Upper lobe of left lung (tissue), 6 donors: ENCODE measurements at places on chromosomes 4 and X.
A peak's percentile ranks its signal among the peaks of the same experiment; 100 is the strongest.

DNA sequence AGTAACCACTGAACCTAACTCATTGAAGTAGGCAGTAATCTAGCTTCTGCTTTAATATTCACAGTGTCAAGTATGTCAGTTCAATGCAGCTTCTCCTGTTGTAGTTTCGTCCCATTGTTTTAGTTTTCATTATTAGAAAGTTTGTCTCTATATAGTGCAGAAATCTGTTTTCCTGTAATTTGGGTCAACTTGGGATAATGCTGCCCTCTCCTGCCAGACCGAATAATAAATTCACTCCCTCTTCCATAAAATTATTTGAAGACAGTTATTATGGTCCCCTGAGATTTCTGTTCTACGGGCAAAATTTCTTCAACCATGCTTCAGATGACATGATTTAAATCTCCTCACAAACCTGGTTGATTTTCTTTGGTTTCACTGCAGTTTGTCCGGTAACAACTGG is 4.6 kb upstream of the LUZP4 start:
- DNase-seq = no peak

DNA sequence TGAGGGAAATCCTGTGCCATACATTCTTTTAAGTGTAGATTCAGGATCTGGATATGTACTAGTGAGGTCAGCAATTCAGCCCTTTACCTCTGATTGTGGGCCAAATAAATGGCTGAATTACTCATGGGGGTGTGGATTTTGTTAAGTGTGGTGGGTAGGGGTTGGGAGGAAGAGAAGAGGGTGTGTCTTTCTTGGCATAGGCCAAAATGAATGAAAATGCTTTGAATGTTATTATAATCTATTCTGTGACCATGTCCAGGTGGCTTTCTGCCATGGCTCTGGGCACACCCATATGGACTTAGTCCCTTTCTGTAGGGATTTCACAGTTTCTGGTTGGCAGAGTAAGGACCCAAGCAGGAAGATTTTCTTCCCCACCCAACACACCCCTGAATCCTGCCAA is 244.3 kb downstream of the CBR4 start:
- DNase-seq = no peak

DNA sequence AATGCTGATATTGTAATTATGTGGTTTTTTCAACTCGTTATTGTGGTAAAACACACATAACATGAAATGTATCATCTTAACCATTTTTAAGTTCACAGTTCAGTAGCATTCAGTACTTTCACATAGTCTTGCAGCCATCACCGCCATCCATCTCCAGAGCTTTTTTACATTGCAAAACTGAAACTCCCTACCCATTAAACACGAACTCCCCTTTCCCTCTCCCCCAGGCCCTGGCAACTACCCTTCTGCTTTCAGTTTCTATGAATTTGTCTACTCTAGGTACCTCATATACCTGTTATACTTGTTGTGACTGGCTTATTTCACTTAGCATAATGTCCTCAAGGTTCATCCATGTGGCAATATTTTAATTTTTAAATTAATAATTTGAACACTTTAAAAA is 380.6 kb downstream of the MAPK10 start:
- DNase-seq = no peak

- no peak for DNase-seq
Measured at GRCh38 chr4:100581337-100581736, 63.5 kb upstream of the EMCN start.

- no peak for DNase-seq
Measured at GRCh38 chr4:89379511-89380044, 72.0 kb upstream of the GPRIN3 start.

- peak; percentile 80 for DNase-seq
Measured at GRCh38 chr4:25504932-25505636, 128.0 kb downstream of the ANAPC4 start.

DNA sequence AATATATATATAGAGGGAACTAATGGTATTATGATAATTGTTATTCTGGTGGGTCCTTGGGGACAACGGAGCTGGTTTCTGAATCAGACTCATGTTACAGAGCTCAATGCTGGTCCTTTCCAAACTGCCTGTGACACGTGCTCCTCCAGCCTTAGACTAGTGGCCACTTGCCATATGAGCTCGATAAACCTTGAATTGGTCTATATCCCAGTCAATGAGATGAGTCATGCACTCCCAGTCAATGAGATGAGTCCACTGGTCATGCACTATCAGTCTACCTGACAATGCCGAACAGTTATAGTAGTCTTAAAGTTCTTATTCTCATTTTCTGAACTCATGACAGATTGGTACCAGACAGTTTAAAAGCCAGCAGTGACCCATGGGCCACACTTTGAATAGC is 325.2 kb downstream of the LDB2 start:
- DNase-seq = no peak

- DNase-seq = no peak
Measured at GRCh38 chrX:19024366-19024765, 40.5 kb upstream of the PHKA2 start.

GRCh38 chr4:8073206-8073863 is 85.3 kb downstream of the ABLIM2 start:
- DNase-seq = no peak

DNA sequence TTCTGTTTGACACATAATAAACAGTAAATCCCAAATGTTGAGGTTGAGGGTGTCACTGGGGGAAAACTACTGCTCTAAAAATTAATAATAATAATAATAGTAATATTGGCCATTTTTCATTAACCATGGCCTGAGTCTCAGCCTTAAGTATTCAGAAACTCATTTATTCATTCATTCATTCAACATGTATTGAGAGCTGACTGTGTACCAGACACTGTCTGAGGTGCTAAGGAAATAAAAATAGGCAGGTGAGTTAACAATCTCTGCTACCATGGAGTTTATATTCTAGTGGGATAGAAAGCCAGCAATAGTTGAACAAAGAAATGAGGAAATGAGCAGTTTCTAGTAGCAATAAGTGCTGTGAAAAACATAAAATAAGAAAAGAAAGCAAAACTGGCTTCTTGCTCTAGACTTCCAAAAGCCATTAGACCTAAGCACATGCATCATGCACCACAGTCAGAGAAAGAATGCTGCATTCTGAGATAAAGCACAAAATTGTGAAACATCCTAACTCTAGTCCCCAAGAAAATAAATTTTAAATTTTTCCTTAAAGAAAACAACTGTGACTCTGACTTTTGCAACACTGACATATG is 278.7 kb downstream of the RCHY1 start:
- DNase-seq = no peak

GRCh38 chr4:777520-778262 is 48.2 kb downstream of the CPLX1 start:
- DNase-seq = no peak

DNA sequence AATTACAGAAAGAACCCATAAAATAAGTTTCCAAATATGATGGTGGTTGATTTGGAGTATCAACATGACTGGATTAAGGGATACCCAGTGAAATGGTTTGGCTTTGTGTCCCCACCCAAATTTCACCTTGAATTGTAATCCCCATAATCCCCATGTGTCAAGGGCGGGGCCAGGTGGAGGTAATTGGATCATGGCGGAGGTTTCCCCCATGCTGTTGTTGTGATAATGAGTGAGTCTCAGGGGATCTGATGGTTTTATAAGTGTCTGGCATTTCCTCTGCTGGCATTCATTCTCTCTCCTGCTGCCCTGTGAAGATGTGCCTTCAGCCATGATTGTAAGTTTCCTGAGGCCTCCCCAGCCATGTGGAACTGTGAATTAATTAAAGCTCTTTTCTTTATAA is 39.1 kb downstream of the WDFY3 start:
- DNase-seq = no peak

DNA sequence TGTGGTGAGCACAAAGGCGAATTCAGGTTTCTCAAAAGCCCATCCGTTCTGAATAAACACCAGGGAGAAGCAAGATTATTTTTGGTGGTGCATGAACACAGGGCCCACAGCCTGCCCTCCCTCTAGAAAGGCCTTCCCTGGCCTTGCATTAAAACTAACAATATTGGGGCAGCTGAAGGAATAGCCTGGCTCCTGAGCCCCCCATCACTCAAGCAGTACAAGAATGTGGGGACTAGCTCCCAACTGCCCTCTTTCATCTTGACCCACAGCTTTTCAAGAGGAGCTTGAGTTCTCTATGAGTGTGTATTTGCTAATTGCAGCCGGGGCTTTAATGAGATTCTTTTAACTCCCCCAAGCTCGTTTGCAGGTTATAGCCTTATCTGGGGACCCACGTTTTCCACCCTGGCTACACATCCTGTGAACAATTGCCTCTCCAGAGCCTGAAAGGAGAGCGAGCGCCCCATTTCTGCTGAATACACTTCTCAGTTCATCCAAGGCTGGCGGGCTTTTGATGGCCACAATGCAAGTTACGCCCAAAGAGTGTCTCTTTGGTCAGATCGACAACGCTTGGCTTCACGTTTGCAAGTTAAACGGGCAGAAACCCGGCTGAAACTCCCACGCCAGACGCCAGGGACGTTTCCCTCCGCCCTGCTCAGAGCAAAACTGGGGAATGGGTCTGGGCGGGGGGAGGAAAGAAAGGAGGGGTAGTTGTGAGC is 4.7 kb upstream of the GSX2 start:
- no peak for DNase-seq

DNA sequence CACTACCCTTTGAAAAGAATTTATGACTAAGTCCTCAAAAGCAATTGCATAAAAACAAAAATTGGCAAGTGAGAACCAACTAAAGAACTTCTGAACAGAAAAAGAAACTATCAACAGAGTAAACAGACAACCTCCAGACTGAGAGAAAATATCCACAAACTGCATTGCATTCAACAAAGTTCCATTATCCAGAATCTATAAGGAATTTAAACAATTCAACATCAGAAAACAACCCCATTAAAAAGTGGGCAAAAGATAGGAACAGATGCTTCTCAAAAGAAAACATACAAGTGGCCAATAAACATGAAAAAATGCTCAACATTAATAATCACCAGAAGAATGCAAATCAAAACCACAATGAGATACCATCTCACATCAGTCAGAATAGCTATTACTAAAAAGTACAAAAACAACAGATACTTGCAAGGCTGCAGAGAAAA is 130.2 kb downstream of the GASK1B start:
- no peak for DNase-seq

- no peak for DNase-seq
Measured at GRCh38 chr4:41379230-41379629, 122.5 kb downstream of the UCHL1 start.

DNA sequence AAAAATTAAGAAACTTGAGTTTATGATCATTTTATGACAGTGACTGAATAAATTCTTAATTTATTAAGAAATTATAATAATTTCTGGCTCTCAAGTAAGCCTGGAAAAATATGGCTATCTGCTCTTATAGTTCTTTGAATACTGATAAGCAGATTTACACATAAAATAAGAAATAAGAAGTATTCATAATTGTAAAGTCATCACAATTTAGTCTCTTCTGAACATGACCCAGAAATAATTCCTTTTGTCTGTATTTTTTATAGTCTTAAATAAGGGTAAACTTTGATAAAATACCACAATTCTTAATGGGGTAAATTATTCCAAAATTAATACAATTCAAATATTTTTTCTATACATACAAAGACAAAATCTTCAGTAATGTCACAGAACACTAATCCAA is 72.7 kb downstream of the ANKRD17 start:
- DNase-seq = no peak

DNA sequence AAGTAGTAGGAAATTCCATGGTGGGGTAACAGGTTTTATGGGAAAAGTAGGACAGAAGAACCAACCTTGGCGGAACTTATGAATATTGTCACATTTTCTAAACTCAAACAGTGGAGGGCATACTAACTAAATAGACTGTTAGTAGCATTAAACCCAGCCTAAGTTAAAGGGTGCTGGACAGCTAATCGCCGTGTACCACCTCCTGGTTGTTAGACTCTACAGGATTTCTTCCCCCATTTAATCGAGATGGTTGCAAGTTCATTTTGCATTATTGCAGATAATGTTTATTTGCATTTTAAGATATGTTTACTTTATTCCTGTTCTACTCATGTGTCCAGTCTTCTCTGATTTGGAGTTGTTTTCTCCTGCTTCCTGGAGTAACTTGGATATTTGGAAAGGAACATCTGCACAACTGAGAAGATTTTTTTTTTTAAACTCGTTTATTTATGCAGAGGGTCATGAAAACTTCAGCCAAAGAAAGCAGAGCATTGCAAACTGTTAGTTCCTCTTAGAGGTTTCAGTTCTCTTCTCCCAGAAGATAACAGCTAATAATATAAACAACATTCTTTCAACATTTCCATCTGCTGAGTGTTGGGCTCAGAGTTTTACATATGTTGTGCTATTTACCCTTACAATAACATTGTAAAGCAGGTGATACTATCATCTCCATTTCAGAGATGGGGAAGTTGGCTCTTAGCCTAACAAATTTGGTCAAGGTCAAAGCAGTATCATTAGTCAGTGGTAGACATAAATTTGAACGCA is 51.5 kb upstream of the TBC1D9 start:
- no peak for DNase-seq

- no peak for DNase-seq
Measured at GRCh38 chr4:40439519-40439918, 104.4 kb downstream of the CHRNA9 start.

- DNase-seq = no peak
Measured at GRCh38 chr4:8380511-8381415, 59.8 kb downstream of the ACOX3 start.
